ENCODE measurements at places on chromosomes 3 and 15. TPM values are rescaled to one million over a fixed set of nuclear protein-coding genes. Genes with fewer than 3 reads are reported as not detected.

Gene DZIP1L
- 0.16 TPM for total RNA-seq

Gene SLC6A1
- total RNA-seq, result not detected

Gene EEF1AKMT4
- total RNA-seq, result 15.2 TPM

Gene LRTM1
- total RNA-seq, result not detected

Gene RPUSD3
- 79.5 TPM for total RNA-seq

Gene PLA2G4E
- total RNA-seq, result not detected

Gene C3orf49
- total RNA-seq, result not detected

Gene DUOX2
- not detected for total RNA-seq

Gene SNTN
- total RNA-seq, result not detected

Gene POMGNT2
- total RNA-seq, result 8.3 TPM

Gene KLF15
- 0.08 TPM for total RNA-seq

Gene LTF
- not detected for total RNA-seq

Gene FES
- total RNA-seq, result 57.1 TPM

Gene SLC12A1
- not detected for total RNA-seq

Gene SATB1
- total RNA-seq, result 686 TPM

Gene RAB27A
- 100 TPM for total RNA-seq

Gene ARPP21
- total RNA-seq, result not detected

Gene CLDN18
- not detected for total RNA-seq

Gene CDC25A
- 50.9 TPM for total RNA-seq

Gene SLC2A2
- total RNA-seq, result not detected

Gene TNK2
- total RNA-seq, result 126 TPM

Gene TSEN2
- total RNA-seq, result 33.5 TPM

Gene SCN11A
- total RNA-seq, result 0.05 TPM

Gene REC114
- not detected for total RNA-seq

Gene CLRN1
- not detected for total RNA-seq

Gene DNAH12
- not detected for total RNA-seq

Gene AHSG
- total RNA-seq, result 0.16 TPM

Gene HTR3E
- not detected for total RNA-seq

Gene SEC22A
- 18.5 TPM for total RNA-seq

Measured in activated T-helper 1 cell treated with anti-CD3 and anti-CD28 coated beads, Interleukin-12 subunit alpha, Interleukin-12 subunit beta, Interleukin-2, Interleukin-4 antibody, amounts not matched to agents 30 ng/mL and 10 ng/mL and 1 ng/mL, durations not matched to agents 14 hours and 24 hours and 36 hours (primary cell).